ENCODE measurements at places on chromosomes 5 and 9. TPM values are rescaled to one million over a fixed set of nuclear protein-coding genes. Genes with fewer than 3 reads are reported as not detected.

Gene FBP1
- 0.31 TPM for total RNA-seq

Gene ZDHHC21
- 5.9 TPM for total RNA-seq

DNA sequence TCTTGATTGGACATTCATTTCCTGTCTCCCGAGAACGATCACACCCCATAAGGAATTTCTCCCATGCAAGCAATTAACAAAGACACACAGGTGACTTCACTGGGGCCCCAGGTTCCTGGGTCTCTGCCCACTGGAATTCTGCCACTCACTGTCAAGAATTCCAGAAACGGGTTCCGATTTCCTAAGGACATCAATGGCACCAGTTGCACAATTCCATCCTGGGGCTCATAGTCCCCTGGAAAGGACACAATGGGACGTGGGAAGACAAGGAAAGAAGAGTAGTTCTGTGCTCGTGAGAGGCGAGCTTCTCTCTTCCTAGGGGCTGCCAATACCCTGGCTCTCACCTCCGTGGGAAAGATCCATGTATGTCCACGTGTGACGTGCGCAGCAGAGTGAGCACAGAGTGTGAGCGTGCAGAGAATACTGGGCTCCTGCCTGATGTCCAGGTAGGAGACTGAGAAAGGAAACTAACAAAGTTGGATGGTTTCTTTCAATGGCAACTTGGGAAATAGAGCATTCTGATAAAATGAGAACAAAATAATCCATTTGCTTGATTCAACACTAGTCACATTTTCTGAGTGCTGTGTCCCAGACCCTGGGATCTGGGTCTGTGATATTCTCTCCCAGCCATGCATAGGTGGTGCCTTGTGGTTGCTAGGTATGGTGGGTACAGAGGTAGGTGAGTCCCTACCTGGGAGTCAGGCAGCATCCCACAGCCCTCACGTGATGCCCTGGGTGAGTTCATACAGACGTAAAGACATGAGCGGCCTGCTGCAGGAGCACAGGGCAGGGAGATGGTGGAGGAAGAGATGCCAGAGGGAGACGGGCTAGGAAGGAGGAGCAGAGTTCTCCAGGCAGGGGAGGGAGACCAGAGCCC lies 159.8 kb downstream of the COL23A1 start:
- H3K27me3 ChIP-seq: no peaks in the 10 kb centered on the region
- H3K36me3 ChIP-seq: no peaks in the 10 kb centered on the region
- H3K4me3 ChIP-seq: no peak overlapping the region
- no peaks in the 10 kb centered on the region for H3K4me1 ChIP-seq

- DNase-seq: no peak
- no peaks in the 10 kb centered on the region for H3K36me3 ChIP-seq
- no peaks in the 10 kb centered on the region for H3K4me1 ChIP-seq
These were observed 220.8 kb downstream of the PRR16 start for GRCh38 chr5:120684749-120685415.

DNA sequence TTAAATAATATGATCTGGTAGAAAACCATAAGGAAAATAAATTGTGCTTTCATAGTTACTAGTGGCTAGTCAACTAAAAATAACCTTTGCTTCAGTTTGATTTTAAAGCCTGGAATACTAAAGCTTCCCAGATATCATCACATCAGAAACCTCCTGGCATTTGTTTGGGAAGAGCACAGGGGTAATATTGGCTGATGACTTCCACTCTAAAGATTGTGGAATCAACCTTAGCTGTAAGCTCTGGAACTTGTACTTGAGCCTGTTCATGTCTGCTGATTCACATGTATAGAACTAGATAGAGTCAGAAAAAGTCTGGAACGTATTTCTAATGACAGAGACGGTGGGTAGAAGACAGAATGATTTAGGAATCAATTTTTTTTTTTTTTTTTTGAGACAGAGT lies 345.0 kb downstream of the CWC27 start:
- no peak overlapping the region for H3K27ac ChIP-seq
- peaks cover 7% of the 10 kb centered on the region for H3K27me3 ChIP-seq
- no peak overlapping the region for H3K4me3 ChIP-seq
- H3K36me3 ChIP-seq: peaks cover 4% of the 10 kb centered on the region
- H3K4me1 ChIP-seq: no peaks in the 10 kb centered on the region

Gene ACOT12
- total RNA-seq: not detected
